Activated CD8-positive, alpha-beta T cell treated with anti-CD3 and anti-CD28 coated beads for 36 hours (primary cell): ENCODE measurements at places on chromosomes 11 and 22. TPM values are rescaled to one million over a fixed set of nuclear protein-coding genes. Genes with fewer than 3 reads are reported as not detected.

The UFD1 gene
- total RNA-seq: 65.0 TPM

The TBX1 gene
- total RNA-seq: not detected

The MMP10 gene
- not detected for total RNA-seq

The TRPM5 gene
- not detected for total RNA-seq

DNA sequence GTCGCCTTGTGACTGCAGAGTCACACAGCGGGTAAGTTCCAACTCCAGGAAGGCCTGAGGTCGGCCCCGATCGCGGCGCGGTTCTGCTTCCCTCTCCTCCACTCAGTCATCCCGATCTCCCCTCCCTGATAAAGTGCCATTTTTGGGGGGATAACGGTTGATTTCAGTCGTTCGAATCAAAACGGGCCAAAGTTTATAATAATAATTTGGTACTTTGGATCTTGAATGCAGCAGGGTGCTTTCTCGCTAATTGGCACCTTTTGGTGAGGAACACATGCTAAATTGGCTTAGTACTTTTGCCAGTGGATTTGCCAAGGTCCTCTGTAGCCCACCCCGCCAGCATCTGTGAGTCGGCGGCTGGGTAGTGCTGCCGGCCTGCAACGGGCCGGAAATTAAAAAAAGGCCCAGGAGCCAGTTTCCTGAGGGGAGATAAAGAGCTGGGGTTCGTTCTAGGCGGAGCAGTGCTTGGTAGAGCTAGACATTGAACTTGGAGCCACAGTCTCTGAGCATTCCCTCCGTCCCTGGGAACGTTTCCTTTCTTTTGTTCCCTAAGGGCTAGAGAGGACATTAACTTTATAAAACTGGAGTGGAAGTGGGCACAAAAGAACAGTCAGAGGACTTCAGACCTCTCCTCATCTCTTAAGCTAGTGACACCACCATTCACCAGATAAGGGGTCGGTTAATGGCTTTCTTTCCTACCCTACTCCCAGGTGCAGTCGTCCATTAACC is 997 bp downstream of the UBE2L3 start:
- peak overlapping the region; percentile 91 for H3K4me3 ChIP-seq
- peak; percentile 43 for DNase-seq
- H3K4me1 ChIP-seq: peaks cover 49% of the 10 kb centered on the region
- peaks cover 28% of the 10 kb centered on the region for H3K36me3 ChIP-seq
- peak overlapping the region; percentile 95 for H3K27ac ChIP-seq
- H3K27me3 ChIP-seq: no peaks in the 10 kb centered on the region

- peaks cover 68% of the 10 kb centered on the region for H3K4me1 ChIP-seq
- H3K27ac ChIP-seq: peak overlapping the region; percentile 71
- DNase-seq: no peak
- no peaks in the 10 kb centered on the region for H3K27me3 ChIP-seq
- peak overlapping the region; percentile 26 for H3K4me3 ChIP-seq
These were observed 16.0 kb downstream of the USP47 start for GRCh38 chr11:11857769-11858168.

DNA sequence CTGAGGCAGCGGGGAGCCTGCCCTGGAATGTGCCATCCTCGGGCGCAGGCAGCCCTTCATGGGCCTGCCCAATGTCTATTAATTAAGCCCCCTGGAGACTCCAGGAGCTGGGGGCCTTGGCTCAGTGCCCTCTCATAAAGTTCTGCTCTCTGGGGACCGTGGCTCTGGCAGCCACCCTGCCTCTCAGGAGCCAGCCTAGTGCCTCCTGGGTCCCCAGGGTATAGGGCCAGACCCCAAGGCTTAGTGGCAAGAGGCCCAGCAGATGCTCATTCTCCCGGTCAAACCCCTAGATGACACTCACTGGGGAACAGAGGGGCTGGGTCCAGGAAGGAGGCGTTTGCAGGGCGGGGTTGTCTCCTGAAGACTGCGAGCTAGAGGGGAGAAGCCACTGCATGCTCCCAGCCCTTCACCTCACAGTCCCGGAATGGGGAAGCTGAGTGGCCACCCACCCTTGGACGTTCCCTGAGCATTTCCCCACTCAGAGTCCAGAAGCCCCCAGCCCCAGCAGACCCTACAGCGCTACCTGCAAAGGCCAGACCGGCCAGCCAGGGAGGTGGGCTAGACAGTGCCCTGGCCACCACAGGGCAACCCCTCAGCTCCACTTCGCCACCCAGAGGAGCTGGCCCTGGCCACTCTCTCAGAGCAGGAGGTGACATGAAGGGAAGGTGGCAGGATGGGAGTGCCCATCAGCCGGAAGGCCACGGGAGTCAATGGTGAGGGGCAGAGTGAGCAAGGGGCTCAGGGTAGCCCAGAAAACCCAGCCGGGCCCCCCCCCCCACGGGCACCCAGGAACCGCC is 83.0 kb downstream of the CDKN1C start:
- H3K4me1 ChIP-seq: no peaks in the 10 kb centered on the region
- DNase-seq: no peak
- no peaks in the 10 kb centered on the region for H3K36me3 ChIP-seq
- H3K27ac ChIP-seq: no peak overlapping the region
- no peak overlapping the region for H3K4me3 ChIP-seq

GRCh38 chr11:5807580-5807979 is 1.1 kb upstream of the OR52N2 start:
- H3K27me3 ChIP-seq: peaks cover 22% of the 10 kb centered on the region
- peak; percentile 7 for DNase-seq
- no peak overlapping the region for H3K4me3 ChIP-seq
- H3K36me3 ChIP-seq: no peaks in the 10 kb centered on the region
- peaks cover 6% of the 10 kb centered on the region for H3K4me1 ChIP-seq

DNA sequence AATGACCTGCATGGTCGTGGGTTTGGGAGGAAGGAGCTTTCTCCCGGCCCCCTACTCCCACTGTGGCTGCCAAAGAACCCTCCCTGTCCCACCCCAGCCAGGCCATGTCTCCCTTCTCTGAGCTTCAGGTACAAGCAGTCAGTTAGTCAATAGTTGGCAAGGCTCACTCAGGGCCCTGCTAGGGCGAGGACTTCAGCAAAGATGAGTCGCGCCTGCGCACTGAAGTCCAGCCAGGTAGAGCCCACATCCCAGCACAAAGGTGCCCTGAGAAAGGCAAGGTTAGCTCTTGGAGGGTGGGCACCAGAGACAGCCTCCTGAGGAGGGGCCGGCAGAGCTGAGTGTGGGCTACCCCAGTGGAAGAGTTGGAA is 11.1 kb downstream of the C11orf86 start:
- peaks cover 8% of the 10 kb centered on the region for H3K27me3 ChIP-seq
- no peak overlapping the region for H3K27ac ChIP-seq
- H3K36me3 ChIP-seq: no peaks in the 10 kb centered on the region
- H3K4me1 ChIP-seq: peaks cover 7% of the 10 kb centered on the region

GRCh38 chr11:5277807-5278382 is 8.2 kb upstream of the HBE1 start:
- peaks cover 7% of the 10 kb centered on the region for H3K27me3 ChIP-seq
- DNase-seq: no peak
- H3K4me3 ChIP-seq: no peak overlapping the region
- H3K4me1 ChIP-seq: no peaks in the 10 kb centered on the region

- H3K36me3 ChIP-seq: peaks cover 80% of the 10 kb centered on the region
- DNase-seq: no peak
- H3K27me3 ChIP-seq: no peaks in the 10 kb centered on the region
- no peak overlapping the region for H3K4me3 ChIP-seq
These were observed 29.8 kb downstream of the SHISA8 start for GRCh38 chr22:41885116-41885515.

DNA sequence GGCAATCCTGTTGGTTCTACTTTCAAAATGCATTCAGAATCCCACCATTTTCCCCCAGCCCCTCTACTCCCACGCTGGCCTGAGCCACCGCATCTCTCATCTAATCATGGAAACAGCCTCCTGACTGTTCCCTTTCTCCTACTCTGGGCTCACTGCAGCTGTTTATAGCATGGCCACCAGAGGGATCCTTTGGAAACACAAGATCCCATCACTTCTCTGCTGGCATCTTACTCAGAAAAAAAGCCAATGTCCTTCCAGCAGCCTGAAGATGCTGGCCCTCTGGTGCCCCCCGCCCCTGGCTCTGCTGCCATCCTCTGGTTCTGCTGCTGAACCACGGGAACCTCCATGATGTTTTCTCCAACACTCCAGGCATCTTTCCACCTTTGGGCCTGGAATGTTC is 11.1 kb downstream of the MS4A8 start:
- no peak overlapping the region for H3K27ac ChIP-seq
- H3K36me3 ChIP-seq: no peaks in the 10 kb centered on the region
- no peaks in the 10 kb centered on the region for H3K4me1 ChIP-seq
- no peak overlapping the region for H3K4me3 ChIP-seq
- DNase-seq: no peak

GRCh38 chr11:104075706-104076105 is 39.3 kb downstream of the DDI1 start:
- peaks cover 2% of the 10 kb centered on the region for H3K27me3 ChIP-seq
- H3K36me3 ChIP-seq: no peaks in the 10 kb centered on the region

- no peak for DNase-seq
- no peak overlapping the region for H3K27ac ChIP-seq
- H3K36me3 ChIP-seq: no peaks in the 10 kb centered on the region
- no peak overlapping the region for H3K4me3 ChIP-seq
These were observed 26.6 kb upstream of the LMO1 start for GRCh38 chr11:8290081-8290810.

- no peak overlapping the region for H3K27ac ChIP-seq
- H3K4me3 ChIP-seq: no peak overlapping the region
- no peak for DNase-seq
- no peaks in the 10 kb centered on the region for H3K27me3 ChIP-seq
These were observed 41.6 kb downstream of the ACER3 start for GRCh38 chr11:76902121-76903014.

GRCh38 chr11:114174712-114175495 is 115.4 kb downstream of the ZBTB16 start:
- peaks cover 62% of the 10 kb centered on the region for H3K4me1 ChIP-seq
- no peak for DNase-seq
- H3K36me3 ChIP-seq: no peaks in the 10 kb centered on the region
- H3K27me3 ChIP-seq: no peaks in the 10 kb centered on the region
- H3K27ac ChIP-seq: no peak overlapping the region

DNA sequence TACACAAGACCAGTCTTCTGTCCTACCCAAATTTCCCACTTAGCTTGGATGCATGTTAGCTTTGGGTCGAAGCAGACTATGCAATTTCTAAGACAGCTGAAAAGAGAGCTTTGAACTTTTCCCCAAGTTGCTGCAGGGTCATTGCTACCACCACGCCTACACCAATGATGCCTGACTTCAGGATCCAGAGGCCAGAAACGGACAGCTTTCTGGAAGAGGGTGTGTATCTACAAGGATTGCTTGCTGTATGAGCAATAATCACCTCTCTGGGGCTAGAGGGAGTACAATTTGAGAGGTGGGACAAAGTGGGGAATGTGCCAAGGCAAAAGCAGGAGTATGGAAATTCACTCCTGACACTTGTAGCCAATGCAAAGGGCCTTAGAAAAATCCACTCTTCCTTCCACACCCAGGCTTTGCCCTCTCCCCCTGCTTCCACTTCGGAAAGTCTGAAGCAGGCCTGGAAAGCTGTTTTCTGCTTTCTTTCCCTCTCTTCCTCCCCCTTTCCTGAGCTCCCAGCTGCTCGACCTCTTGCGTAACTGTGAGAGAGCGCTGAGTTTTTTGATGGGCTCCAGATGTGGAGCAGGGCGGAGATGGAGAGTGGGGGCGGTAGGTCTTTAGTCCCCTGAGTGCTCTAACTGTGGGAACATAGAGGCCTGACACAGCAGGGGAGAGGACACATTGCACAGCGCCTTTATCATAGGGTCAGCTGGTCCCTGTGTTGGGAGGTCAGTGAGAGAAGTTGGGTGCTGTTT is 2.1 kb upstream of the PHLDB1 start:
- H3K4me1 ChIP-seq: peaks cover 16% of the 10 kb centered on the region
- H3K4me3 ChIP-seq: no peak overlapping the region
- peaks cover 11% of the 10 kb centered on the region for H3K36me3 ChIP-seq
- peaks cover 12% of the 10 kb centered on the region for H3K27me3 ChIP-seq
- H3K27ac ChIP-seq: no peak overlapping the region
- DNase-seq: no peak

DNA sequence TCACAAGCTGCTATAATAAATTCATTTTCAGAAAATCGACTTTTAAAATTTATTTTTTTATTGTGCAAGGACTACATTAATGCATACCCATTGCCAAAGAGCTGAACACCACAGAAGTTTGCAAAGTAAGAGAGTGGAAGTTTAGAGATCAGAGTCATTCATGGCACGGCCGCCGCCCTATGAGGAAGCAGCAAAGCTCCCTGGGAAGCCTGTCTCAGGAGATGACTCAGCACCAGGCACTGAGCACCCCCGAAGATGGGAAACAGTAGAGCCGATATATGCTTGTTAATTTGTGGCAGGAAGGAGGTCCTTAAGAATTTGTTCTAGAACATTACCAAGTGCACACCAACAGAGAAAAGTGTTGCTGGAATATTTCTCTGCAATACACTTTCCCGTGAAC is 693.7 kb downstream of the OPCML start:
- no peak for DNase-seq
- no peaks in the 10 kb centered on the region for H3K36me3 ChIP-seq
- no peak overlapping the region for H3K27ac ChIP-seq
- no peaks in the 10 kb centered on the region for H3K4me1 ChIP-seq
- no peak overlapping the region for H3K4me3 ChIP-seq
- H3K27me3 ChIP-seq: no peaks in the 10 kb centered on the region

DNA sequence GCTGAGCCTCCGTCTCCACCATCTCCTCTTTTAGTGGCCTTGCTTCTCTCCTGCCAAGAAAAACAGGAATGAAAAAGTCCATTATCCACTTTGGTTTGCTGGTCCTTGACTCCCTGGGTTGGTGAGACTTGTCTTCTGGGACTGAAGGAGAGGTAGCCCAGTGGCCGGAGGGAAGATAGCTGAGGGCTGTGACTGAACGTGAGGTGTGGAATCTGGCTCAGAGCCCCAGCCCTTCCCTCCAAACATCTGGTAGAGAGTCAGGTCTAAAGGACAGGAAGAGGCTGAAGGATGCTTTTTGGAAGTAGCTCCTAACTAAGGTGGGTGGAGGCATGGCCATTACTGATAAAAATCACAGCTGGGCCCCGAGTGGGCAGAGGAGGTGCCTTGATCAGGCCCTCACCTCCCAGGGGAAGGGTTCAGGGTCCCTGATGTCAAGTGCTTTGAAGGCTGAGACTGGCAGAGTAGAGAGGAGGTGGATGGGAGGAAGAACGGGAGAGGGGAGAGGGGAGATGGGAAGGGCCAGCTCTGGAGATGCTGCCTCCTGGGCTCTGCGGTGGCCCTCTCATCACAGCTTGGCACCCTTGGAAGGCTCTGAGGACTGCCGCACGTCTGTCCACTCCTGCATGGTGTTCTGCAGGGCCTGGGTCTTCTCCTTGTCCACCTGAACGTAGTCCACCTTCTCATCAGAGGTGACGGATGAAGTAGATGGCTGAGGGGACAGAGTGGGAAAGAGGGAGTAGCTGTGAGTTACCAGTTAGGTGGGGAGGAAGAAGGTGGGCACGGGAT is 30.2 kb downstream of the USP35 start:
- DNase-seq: no peak
- no peak overlapping the region for H3K27ac ChIP-seq
- H3K4me1 ChIP-seq: peaks cover 11% of the 10 kb centered on the region
- H3K36me3 ChIP-seq: peaks cover 2% of the 10 kb centered on the region
- no peak overlapping the region for H3K4me3 ChIP-seq
- no peaks in the 10 kb centered on the region for H3K27me3 ChIP-seq

- no peak for DNase-seq
- H3K4me1 ChIP-seq: peaks cover 3% of the 10 kb centered on the region
- no peak overlapping the region for H3K4me3 ChIP-seq
These were observed 29.9 kb downstream of the SYN3 start for GRCh38 chr22:33028234-33028633.
